ENCODE measurements at places on chromosomes 7 and 10.

DNA sequence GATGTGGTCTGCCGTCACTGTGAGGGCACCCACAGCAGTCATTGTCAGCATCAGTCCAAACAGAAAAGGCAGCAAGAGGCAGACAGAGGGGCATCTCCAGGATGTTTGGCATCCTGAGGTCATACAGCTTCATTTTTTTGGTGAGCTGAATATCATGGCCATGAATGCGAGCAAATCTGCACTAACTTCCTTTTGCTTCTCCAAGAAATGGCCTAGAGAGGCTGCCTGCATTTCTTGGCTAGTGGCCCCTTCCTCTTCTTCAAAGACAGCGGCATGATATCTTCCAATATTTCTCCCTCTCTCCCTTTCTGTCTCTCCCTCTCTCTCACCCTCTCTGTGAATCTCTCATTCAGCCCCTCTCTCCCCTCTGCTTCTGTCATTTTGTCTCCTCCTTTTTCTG, 24.8 kb downstream of the FKBP6 start:
- DNase-seq = no peak

DNA sequence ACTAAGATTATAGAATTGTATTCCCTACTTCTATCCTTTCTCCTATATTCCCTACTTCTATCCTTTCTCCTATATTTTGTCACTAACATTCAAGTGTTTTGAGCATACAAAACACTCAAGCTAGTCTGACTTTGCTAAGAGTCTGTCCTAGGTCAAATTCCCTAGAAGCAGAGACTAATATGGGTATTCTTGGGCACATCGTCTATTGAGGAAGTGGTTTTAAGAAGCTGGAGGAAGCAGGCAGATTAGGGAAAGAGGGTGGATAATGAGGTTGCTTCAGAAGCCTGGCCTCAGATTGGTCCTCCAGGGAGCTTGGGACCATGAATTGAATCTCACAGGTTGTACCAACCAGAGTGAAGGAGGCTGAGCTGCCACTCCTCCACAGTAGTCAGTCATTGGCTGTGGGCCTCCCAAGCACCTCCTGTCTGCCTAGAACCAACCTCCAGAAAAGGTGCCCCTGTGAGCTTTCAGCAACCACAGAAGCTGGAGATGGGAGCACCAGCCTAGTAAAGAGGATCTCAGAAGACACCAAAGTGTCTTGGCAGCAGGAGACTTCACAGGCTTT, 295.9 kb upstream of the PHF14 start:
- DNase-seq = no peak

GRCh38 chr7:5620459-5620881, 161.0 kb downstream of the RNF216 start:
- DNase-seq = no peak

GRCh38 chr10:33665501-33665900, 331.0 kb upstream of the NRP1 start:
- DNase-seq = no peak

- DNase-seq = no peak
These were observed 66.3 kb upstream of the KLF6 start for GRCh38 chr10:3850999-3851937.

- DNase-seq = no peak
These were observed 2.6 kb upstream of the ZNF746 start for GRCh38 chr7:149500201-149500600.

- no peak for DNase-seq
These were observed 34.2 kb downstream of the SEMA3C start for GRCh38 chr7:80884511-80885195.

GRCh38 chr7:99193527-99194220, 14.2 kb downstream of the KPNA7 start:
- no peak for DNase-seq
